ENCODE measurements at places on chromosomes 1 and 21. TPM values are rescaled to one million over a fixed set of nuclear protein-coding genes. Genes with fewer than 3 reads are reported as not detected.

The OR2T35 gene
- total RNA-seq: not detected

The ANKRD45 gene
- total RNA-seq: 0.52 TPM

The LAPTM5 gene
- 3.7 TPM for total RNA-seq

The AMY2A gene
- not detected for total RNA-seq

The KRTAP13-2 gene
- total RNA-seq: not detected

The FCRL6 gene
- total RNA-seq: not detected

The C1orf185 gene
- total RNA-seq: not detected

The OR6N1 gene
- total RNA-seq: not detected

The MYCL gene
- 0.52 TPM for total RNA-seq

The TRIM63 gene
- total RNA-seq: not detected

The CBS gene
- total RNA-seq: 66.5 TPM

The LIN28A gene
- total RNA-seq: not detected

The CLCA2 gene
- not detected for total RNA-seq

The LENEP gene
- not detected for total RNA-seq

The PIGK gene
- total RNA-seq: 22.9 TPM

All from epithelial cell of alveolus of lung (primary cell).